Left kidney (tissue), 8 donors: ENCODE measurements at places on chromosomes 2 and 18.

DNA sequence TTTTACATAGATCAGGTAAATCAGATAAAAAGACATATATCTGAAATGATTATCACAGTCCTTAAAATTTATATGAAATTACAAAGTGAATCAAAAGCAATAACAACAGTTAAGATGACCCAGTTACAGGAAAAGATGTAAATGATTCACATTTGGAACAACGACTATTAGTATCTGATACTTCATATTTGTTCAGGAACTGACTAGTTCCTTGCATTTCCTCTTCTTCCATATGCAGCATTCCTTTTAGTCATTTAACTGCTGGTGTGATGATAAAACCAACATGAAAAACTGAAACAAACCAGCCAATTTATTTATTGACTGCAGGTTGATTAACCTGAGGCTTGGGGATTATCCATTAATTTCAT lies 75.2 kb downstream of the RBMS1 start:
- no peak for DNase-seq

DNA sequence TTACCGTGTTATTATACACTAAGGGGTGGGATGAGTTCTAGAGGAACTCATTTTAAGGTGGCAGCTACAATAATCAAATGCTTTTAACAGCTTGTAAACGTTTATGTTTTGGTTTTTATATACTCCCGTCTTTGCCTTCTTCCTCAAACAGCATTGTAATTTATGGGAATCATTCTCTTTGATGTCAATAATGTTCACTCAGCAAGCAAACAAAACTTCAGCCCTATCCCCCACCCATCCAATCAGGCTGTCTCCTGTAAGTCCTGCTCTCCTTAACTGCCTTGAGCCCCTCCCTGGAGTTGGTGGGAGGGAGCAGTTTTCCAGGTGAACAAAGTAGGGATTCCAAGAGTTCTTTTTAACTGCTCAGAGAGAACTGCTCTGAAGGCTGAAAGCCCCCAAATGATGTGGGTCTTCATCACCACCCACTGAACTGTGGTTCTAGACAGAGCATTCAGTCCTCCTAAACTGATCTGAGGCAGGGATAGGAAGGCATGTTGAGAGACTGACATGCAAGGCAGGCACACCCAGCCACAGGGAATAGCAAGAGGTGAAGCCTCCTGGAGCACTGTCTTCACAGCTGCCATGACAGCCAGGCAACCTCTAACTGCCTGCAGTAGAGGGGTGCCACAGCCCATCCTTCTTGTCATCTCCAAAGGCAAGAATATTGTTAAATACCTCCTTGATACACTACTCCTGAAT lies 17.5 kb downstream of the MYO5B start:
- no peak for DNase-seq

DNA sequence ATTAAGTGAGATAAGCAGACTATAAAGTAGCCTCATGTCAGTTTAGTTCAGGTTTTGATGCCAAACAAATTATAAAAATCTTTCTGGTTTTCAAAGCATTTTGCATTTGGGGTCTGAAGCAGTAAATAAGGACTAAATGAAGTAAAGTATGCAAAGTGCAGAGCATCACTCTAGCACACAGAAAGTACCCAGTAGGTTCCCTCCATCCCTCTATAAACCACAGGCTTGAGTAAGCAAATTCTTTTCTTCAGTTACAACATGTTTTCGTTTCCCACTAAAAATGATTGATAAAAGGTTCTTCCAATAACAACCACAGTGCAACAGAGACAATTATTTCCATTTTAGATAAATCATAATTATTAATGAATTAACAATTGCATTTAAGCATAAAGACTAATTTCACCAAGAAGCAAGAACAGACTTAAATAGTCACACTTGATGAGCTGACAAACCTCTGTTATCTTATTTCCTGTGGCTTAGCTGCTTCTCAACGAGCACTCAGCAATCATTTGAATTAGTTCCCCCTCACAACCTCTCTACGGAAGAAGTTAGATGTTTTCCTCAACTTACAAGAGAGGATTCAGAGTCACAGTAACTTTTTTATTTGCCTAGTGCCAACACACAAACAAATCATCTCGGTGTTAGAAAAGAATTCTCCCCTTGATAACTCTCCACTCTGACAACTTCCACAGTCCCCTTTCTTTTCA lies 249.8 kb downstream of the NBAS start:
- DNase-seq, result no peak

DNA sequence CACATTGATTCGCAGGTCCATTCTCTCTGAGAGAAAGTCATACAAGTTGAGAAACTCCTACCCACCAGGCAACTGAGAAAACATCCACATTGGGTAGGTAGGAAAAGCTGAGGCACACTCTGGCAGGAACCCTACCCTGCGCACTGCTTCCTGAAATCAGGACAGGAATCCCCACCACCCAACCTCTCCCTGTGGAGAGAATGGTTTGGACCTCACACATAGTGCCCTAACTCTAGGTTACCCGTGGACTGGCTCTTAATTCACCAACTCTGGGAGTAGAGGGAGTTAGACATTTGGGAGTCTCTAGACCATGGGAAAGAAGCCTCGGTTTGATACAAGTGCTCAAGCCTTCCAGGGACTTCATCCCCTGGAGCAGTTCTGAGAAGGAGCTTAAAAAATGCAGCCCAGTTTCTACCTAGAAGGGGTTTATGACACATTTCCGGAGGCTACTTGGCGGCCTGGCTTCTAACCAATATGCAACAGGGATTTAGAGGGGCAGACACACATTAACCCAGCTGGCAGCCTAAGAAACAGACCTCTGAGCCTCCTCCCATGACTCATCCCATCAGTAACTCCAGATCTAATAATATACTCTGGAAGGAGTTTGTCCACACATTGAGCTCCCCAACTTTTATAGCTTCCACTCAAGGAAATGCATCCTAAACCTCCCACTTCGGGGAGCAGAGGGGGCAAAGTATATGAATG lies 136.7 kb downstream of the EML6 start:
- DNase-seq, result no peak

- DNase-seq, result no peak
Observed at GRCh38 chr2:83369601-83370418, 1089.3 kb downstream of the SUCLG1 start.

GRCh38 chr2:9721344-9721743 lies 90.5 kb upstream of the YWHAQ start:
- DNase-seq, result no peak

DNA sequence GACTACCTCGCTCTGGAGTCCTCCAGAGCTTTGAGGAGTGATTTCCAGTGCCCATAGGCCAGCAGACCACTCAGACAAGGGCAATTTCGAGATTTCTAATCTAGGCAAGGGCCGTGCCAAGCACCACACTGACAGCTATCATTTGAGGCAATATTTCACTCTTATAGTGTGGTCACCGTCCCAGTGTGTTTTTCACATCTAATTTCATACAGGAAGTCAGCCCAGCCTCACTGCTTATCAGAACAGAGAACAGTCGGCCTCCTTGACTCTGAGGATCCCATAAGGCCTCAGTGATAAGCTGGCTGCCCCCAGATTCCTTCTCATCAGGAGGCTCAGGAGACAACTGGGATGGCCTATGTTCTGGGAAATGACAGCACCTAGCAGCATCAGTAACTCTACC lies 581 bp downstream of the CAPN14 start:
- DNase-seq, result no peak

DNA sequence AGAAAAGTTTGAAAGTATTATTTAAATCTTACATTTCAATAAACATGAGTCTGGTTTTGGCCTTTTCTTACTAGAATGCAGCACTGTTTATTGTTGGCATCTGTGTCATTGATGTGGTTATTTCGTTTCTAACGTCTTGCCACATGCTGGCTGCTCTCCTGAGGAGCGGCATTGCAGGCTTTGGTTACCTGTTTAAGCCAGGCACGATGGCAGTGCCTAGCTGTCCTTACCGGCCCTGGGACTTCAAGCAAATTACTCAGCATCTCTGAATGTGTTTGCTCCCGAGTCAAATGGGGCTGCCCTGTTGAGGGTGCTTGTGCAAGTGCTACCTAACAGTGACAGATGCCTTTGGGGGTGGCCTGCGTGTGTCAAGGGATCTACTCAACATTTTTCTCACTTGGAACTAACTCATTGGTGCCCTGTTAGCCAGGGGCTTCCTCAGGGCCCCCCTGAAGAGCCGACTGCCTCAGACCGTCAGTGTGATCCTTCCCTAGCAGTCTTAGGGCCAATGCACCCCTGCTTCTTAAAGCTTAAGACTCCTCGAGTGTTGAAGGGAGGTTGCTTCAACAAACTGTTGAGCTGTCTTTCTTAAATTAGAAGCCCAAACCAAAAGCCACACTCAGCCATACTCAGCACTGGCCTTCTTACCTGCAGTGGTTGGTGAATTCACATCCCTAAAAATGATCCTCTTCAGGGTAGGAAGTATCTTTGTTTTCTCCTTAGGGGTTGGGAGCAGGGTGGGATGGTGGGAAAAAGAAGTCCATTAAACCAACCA lies 151.5 kb downstream of the NCK2 start:
- DNase-seq, result no peak

DNA sequence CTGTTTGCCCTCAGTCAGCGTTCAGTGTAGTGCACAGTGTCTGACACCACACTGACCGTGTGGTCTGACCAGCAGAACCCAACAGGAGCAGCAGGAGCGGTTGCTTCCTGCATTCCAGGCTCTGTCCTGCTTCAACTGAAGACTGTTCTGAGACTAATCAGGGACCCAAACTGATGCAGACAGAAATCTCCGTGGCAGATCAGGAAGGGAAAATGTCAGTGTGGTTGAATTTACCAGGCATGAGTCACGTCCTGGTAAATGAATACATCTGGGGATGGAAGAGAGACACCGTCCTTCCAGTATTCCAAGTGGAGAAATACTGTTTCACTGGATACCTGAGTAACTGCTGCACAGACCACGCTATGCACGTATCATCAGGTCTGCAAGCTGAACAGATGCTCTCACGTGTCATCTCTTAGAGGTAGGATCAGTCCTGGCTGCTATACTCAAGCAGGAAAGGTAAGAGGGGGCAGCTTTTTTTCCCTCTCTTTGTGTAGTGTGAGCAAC lies 223.6 kb upstream of the EPAS1 start:
- no peak for DNase-seq
